ENCODE measurements at places on chromosomes 3 and 15.

DNA sequence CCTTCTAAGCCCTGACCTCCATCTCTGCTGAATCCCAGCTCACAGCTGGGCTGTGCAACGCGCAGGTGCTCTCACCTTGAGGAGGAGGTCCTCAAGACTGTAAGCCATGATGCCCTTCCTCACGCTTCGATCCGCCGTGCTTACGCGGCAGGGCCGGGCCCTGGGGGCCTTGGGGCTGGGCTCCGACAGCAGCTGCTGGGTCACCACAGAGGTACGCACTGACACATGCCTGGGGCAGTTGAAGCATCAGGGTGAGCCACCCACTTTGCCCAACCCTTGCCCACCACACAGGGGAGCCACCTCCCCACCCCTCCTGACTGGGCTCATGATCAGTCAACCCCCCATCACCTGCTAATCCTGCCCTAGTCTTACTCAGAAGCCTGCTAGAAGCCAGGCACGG is 3.1 kb downstream of the CIDEC start:
- DNase-seq, result no peak

DNA sequence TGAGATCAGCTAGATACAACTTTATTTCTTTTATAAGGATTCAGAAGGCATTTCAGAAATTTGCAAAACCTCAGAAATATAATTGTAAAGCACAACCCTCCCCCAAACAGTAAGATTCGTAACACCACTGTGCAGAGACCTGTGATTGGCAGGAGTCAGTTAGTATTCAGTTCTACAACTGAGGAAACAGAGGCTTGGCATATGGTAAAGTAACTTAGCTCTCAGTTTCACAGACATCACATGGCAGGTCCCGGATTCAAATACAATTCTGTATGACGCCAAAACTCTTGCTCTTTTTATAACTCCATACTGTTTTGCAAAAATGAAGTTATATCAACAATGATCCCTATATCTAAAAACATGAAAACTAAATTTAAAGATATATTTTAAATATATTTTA is 225.6 kb upstream of the LMCD1 start:
- DNase-seq, result no peak

DNA sequence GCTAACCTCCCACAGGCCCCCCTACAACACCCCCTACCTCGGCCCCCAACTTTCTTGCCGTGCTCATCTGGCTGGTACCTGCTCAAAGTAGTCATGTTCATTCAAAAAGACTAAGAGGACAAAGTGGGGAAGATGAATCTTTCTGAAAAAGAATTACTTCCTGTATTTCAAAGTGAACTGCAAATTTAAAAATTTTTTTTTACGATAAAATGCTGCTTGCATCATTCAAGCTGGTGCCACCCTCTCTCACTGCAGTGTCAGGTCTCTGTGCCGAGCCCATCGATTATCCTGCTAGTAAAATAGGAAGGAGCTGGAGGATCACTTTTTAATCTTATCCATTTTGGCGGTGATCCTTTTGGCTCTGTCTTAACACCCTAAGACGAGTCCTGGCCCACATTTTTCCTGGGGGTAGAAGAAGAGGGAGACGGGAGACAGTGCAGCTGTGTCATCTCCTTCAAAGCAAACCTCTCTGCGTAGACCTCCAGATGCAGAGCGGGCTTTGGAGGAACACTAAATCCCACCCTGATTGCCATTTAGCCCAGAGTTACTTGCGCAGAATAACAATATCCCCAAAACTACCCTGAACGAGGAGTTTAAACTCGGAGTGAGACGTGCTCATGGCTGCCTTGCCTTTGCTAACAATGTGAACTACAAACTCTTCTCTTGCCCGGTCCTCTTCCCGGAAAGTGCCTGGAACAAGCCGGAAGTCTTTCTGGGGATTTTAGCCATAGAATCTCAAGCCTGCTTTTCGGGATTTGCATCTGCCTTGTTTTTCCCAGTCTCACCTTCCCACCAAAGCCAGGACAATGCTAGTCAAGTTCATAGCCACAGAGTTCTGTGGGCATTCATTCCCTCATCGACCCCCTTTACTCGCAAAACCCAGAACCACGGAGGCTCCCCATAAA is 66.2 kb upstream of the CGNL1 start:
- no peak for DNase-seq

DNA sequence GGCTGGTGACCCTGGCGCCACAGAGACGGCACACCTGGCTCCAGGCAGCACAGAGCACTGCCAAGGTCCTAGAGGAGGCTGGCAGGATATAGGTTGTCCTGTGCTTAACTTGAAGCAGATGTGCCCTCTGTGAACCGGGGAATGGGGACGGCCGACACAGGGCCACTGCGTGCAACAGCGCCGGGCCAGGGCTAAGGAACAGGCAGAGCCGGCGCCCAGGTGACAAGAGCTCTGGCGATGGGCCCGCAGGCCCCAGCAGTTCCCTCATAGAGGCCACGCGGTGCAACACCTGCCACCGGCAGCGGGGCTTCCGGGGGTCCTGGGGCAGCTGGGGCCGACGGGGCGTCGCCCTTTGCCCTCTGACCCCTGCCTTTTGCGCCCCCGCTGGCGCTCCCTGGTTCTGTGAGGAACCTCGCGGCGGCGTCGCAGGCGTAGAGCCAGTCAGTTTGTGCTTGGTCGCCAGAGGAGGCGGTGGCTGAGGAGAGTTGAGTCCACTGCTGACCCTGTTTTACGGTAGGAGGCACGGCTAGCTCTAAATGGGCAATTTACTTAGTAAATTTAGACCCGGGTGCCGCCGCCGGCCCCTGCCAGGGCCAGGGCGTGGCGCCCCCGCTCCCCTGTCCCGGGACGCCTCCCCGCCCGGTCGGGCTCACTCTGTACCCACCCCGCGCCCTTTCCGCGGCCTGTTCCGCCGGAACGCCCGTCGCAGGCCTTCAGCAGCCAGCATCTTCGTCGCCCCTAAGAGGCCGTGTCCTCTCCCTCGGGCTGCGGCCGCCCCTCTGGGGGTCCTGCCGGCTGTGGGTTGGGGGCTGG is at the start of gene NPAP1:
TSS of gene NPAP1 (plus strand) at position 444 of the 813 bp plus-strand sequence. CDS start at position 537, 93 bp downstream.
- no peak for DNase-seq

DNA sequence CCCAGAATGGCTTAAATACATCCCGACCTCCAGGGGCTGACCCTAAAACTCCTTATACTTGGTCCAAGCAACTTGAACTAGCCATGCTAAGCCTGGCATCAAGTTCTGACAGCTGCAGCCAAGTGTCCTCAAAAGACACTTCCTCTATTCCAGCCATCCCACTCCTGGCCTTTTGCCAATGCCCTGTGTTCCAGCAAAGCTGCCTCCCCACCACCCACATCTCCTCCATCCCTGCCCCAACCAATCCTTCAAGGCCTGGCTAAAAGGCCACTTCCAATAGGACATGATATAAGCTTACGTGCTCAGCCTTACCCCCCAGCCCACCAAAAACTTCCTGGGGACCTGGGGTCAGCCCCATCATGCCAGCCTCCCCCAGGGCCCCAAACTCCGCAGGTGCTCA is 40.9 kb downstream of the SEMA3G start:
- no peak for DNase-seq

DNA sequence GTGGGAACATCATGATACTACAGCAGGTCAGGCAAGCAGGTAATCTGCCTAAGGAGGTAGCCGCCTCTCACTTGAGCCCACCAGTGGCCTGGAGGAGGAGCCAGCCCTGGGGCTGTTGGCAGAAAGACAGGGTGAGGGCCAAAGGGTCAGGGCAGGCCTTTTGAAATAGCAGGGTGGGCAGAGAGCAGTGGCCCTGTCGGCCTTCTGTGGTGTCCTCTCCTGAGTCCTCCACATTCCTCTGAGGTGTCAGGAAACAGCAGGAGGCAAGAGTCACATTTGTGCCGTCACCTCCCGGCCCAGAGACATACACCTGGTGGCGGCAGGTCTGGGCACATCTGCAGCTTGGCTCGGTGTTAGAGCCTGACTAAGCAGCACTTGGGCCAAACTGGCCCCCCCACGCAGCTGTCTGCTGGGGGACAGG is 3.9 kb upstream of the BNC1 start:
- no peak for DNase-seq

DNA sequence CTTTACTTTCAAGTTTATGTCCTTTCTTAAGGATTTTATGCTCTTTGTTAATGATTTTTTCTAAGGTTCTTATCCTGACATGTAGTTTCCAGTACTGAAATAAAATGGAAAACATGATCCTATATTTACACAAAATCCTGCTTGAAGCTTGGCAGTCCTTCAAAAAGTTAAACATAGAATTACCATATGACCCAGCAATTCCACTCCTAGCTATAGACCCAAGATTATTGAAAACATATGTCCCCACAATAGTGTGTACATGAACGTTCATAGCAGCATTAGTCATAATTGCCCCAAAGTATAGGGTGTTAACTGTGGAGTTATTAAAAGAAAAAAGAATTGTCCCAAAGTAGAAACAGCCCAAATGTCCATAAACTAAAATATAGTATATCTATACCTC is 33.2 kb downstream of the ITGB5 start:
- DNase-seq, result no peak

- no peak for DNase-seq
Observed at GRCh38 chr15:92796161-92796611, 103.9 kb upstream of the CHD2 start.

DNA sequence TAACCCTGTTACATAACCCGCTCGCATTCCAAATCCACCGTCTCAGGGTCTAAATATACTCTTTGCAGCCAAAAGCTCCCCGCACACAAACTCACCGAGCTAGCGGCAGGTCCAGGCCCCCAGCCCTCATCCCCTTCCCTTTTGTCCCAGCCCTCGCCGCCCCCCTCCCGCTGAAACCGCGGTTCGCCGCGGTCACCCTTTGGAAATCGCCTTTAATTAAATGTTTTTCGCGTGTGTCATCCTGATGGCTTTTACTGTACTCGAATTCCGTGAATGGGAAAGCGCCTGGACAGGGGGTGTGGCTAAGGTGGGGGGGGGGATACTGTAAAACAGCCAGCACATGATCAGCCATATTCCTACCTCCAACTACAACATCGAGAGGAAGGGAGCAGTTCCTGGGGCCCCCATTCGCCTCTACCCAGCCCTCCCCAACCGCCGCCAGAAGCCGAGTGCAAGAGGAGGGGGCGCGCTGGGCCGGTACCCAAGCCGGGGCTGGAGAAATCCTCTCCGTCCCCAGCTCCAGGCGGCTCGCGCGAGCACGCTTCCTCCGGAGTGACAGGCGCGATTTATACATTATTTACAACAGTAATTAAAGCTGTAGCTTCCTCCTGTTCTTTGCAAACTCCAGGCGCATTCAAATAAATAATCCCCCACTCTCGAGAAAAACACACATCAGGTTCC is 1.7 kb downstream of the RORA start:
- no peak for DNase-seq

- no peak for DNase-seq
Observed at GRCh38 chr3:127266186-127266585, 21.7 kb downstream of the PRR20G start.

- no peak for DNase-seq
Observed at GRCh38 chr15:90086868-90087268, 15.4 kb downstream of the IDH2 start.

DNA sequence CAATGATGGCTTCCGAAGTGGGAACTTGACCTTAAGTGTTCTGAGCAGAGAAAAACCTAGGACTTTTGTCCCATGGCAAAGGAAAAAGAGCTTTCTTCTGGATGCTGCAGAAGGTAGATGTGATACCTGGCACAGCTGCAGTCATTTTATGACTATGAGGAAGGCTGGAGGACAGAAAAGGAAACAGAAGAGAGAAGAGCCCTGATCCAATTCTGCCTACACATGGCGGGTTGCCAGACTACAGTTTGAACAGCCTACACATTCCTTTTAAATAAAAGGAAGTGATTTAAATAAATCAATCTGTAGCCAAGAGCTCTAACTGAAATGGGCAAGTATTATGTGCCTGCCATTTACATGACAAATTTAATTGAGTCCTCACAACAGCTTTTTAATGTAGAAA is 43.6 kb upstream of the CHRNB4 start:
- DNase-seq, result no peak

DNA sequence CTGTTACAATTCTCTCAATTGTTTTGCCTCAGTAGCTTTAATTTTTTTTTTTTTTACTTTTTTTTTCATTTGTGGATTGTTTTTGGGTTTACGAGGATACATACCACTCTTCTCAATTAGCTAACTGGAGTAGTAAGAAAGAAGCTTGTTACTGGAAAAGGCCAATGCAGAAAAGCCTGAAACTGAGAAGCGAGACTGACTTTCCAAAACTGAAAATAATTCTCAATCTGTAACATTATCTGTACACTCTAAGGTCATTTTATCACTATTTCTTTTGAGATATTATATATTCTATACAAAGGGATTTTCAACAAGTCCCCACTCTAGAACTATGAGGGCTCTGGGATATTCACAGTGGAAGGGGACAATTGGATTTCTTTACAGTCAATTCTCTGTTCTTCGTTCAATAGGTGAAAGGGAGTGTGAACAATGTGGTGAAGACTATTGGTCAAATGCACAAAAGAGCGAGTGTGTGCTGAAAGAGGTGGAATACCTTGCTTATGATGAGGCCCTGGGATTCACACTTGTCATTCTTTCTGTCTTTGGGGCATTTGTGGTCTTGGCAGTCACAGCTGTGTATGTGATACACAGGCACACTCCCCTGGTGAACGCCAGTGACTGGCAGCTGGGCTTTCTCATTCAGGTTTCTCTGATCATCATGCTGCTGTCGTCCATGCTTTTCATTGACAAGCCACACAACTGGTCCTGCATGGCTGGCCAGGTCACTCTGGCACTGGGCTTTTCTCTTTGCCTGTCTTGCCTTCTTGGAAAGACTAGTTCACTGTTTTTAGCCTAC is 83.9 kb upstream of the KCNAB1 start:
- DNase-seq, result no peak

DNA sequence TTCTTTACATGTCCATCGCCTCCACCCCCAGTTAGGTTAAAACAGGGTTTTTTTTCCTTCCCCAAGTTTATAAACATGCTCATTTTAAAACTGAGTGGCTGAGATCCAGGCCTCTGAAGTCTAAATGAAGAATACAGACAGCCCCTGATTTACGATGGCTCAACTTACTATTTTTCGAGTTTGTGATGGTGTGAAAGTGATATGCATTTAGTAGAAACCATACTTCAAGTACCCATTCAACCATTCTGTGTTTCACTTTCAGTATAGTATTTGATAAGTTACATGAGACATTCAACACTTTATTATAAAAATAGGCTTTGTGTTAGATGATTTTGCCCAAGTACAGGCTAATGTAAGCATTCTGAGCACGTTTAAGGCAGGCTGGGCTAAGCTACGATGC is 30.5 kb upstream of the GNB5 start:
- no peak for DNase-seq

- DNase-seq, result no peak
Observed at GRCh38 chr3:147773116-147773630, 364.0 kb downstream of the ZIC1 start.

- no peak for DNase-seq
Observed at GRCh38 chr15:94924971-94925598, 693.7 kb downstream of the MCTP2 start.

GRCh38 chr3:77283108-77283507 is 243.2 kb downstream of the ROBO2 start:
- no peak for DNase-seq

DNA sequence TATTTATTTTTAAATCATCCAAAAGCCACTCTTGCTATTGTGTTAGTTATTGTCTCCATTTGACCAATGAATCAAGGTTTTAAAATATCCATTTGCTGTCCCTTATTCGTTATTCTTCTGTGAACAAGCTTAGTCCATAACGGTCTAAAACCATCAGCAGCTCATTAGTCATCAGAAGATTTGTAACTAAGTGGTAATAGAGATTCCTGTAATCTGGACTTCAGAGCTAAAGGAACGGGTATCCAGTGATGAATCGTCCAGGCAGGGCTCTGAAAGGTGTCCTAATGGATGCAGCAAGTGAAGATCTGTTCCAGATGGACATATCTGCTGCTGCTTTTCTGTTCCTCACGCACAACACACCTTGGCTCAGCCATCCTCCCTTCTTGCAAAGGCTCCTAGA is 362.7 kb upstream of the CFAP20DC start:
- no peak for DNase-seq

All from stimulated activated CD4-positive, alpha-beta T cell treated with anti-CD3 and anti-CD28 coated beads, Interleukin-1b, Interleukin-23, amount 100 ng/mL, for 24 hours (primary cell).